Right hindlimb (tissue), 1 donor: ENCODE measurements at places on chromosomes 3 and 15.

DNA sequence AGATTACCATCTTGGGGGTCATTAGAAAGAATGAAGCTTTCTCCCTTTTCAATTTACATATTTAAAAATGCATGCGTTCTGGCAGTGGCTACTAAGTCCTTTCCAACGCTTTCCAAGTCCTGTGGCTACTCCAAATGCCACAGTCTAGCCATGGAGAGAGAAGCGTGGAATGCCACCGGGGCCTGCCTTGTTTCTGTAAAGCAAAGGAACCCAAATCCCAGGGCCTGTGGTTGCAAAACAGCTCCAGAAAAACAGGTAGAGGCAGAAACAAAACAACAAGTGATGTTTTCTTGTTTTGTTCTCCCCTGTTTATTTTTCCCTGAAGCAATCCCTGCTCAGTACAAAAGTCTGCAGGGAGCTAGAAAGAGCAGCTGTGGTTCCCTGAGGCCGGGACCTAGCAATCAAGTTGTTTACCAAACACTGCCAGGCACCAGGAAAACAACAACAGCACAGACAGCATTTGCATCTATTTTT, 85.5 kb downstream of the FOXP1 start:
- DNase-seq, result no peak

GRCh38 chr3:191369616-191370010, 39.3 kb upstream of the UTS2B start:
- DNase-seq, result no peak

DNA sequence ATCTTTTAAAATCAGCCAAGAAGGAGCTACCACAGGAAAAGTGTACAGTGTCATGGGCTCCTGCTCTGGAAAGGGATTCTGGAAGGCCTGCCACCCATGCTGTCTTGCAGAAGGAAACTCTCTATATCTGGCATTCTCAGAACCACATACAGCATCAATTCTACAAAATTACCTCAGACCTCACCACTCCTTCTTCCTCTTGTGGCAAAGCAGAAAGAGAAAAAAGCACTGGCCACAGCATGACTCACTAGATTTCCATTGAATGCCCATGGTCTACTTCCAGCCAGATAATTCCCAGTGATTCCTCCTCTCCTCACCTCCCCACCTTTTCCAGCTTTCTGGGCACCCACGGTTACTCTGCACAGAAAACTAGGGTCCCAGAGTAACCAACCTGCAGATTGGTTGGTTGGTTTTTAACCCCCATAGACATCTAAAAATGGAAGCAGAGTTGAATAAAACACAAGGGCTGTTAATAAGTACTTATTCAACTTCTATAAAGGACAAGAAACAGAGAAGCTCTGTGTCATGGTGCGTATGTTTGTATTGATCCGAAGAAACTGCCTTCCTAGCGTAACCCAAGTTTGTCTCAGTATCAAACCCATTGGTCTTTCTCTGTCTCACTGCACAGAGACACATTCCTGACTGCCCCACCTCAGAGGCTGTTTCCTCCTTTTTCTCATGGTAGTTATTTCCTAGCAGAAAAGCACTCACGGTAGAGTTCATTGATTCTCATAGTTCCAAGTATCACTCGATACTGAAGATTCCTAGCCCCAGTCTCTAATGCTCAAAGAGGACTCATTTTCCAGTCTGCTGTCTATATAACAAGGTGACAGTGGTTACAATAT, 67.7 kb downstream of the LDHAL6B start:
- no peak for DNase-seq

GRCh38 chr3:137988982-137989381, 21.0 kb upstream of the CLDN18 start:
- DNase-seq, result no peak

- peak; percentile 27 for DNase-seq
Measured at GRCh38 chr3:128701342-128702212, 24.4 kb upstream of the RAB7A start.

- DNase-seq, result no peak
Measured at GRCh38 chr3:124316034-124316287, 324.0 kb upstream of the ROPN1 start.

DNA sequence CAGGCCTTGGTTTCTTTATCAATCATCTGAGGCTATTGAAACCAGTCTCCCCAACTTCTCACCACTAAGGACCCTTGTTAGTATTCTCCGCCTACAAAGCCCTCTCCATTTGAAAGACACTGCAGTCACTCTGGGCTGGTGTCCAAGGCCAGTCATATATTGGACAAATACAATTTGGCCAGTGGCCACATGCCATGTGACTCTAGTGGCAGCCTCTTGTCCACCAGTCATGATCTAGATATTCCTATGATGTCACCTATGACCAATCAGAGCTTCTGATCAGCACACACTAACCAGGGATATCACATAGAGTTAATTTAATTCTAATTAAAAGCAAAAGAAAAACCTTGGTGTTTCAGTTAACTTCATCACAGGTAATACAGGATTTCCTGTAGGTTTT, 68.2 kb downstream of the RAB11A start:
- no peak for DNase-seq
